Activated gamma-delta T cell (primary cell): ENCODE measurements at places on chromosomes 11 and 22.

DNA sequence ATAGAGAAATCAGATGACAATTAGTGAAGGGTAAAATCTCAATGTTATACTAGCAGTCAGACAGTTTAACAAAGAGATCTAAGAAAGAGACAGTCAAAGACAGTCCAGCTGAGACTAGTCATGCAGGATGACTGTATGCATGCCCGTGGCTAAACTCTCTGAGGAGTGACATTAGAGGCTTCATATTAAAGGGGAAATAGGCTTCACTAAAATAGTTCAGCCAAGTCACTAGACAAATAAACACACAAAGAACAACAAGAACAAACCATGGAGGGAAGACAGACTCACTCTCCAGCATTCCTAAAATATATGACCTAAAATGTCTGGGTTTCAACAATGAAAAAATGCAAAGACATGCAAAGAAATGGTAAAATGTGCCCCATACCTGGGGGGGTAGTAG lies 18.6 kb upstream of the APLNR start:
- no peak for DNase-seq

DNA sequence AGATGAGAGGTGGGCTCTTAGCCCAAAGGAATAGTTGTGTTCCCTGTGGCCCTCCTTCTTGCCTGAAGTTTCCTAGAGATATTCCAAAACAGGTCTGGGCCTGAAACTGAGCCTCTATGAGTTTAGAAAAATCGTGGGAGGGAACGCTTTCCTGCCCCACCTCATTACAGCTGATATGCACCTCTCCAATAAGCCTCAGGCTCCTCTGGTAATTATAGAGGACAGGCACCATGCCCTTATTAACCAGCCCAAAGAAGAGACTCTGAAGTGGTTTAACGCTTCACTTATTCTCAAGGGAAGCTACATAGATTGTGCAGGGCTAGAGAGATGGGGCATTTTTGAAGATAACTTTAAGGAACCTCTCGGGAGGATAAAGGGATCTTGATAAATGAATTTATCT lies 3.4 kb upstream of the MPZL2 start:
- DNase-seq: no peak

- no peak for DNase-seq
Observed at GRCh38 chr11:117002639-117003299, 95.5 kb downstream of the SIK3 start.

DNA sequence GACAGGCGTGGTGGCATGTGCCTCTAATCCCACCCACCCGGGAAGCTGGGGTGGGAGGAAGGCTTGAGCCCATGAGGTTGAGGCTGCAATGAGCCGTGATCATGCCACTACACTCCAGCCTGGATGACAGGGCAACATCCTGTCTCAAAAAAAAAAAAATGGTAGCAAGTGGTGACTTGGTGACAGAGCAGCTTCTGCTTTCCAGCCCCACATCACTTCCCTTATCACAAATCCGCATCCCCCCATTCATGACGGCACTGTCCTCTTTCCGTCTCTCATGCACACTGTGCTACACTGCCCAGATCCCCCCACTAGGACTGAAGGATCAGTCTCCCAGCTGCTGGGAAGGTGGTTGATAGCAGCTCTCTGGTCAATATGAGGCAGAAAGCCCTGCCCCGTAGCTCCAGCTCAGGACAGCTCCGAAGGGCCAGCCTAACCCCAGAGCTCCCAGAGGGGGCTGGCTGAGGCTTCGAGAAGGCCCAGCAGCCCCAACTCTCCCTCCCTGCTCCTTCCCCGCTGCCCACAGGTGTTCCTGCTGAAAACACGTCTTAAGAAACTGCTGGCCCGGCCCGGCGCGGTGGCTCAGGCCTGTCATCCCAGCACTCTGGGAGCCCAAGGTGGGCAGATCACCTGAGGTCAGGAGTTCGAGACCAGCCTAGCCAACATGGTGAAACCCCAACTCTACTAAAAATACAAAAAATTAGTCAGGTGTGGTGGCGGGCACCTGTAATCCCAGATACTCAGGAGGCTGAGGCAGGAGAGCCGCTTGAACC lies 15.9 kb downstream of the PGA5 start:
- DNase-seq: no peak

- no peak for DNase-seq
Observed at GRCh38 chr22:31044262-31044861, 36.8 kb upstream of the SMTN start.

- no peak for DNase-seq
Observed at GRCh38 chr11:65206901-65207300, 25.2 kb downstream of the CAPN1 start.

GRCh38 chr11:134846328-134847082 lies 434.5 kb upstream of the B3GAT1 start:
- no peak for DNase-seq

- no peak for DNase-seq
Observed at GRCh38 chr11:120645639-120646038, 134.1 kb downstream of the GRIK4 start.

- no peak for DNase-seq
Observed at GRCh38 chr11:85941380-85941973, 86.3 kb downstream of the CCDC83 start.

- no peak for DNase-seq
Observed at GRCh38 chr11:1389932-1390568, at the start of gene BRSK2. Gene BRSK2, plus strand, starts transcription at chr11:1389934. Its CDS starts 351 bp downstream, at chr11:1390285.

DNA sequence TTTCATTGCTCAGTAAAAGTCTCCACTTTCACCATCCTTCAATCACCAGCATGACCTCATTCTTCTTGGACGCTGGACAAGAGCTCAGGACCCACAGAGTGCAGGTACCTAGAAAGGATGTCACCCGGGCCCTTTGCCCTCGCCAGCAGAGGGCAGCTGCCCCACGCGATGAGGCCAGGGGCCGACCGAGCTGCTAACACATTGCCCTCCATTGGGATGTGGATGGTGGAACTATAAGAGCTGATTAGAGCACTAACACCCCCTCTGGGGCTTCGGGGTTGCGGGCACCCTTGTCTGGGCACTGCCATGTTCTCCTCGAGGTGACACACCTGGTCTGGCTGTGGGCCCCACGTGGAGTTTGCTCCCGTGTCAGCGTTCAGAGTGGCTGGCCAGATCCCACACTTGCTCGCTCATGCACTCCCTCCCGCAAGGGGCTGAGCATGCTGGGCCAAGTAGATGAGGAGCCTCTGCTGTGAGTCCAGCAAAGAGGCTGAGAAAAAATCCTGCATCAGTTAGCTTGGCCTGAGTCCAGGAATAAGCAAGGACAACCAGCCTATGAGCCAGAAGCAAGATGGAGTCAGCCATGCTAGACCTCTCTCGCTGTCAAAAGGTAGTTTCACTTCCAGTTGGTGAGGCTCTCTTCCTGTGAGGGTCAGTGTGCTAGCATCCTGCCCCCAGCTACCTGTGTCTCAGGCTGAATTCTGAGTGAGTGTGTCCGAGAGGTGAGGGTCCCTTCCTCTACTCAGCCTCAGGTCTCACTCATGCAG lies 9.8 kb downstream of the KRTAP5-6 start:
- no peak for DNase-seq

GRCh38 chr22:23183061-23183698 lies 2.9 kb downstream of the BCR start:
- no peak for DNase-seq

DNA sequence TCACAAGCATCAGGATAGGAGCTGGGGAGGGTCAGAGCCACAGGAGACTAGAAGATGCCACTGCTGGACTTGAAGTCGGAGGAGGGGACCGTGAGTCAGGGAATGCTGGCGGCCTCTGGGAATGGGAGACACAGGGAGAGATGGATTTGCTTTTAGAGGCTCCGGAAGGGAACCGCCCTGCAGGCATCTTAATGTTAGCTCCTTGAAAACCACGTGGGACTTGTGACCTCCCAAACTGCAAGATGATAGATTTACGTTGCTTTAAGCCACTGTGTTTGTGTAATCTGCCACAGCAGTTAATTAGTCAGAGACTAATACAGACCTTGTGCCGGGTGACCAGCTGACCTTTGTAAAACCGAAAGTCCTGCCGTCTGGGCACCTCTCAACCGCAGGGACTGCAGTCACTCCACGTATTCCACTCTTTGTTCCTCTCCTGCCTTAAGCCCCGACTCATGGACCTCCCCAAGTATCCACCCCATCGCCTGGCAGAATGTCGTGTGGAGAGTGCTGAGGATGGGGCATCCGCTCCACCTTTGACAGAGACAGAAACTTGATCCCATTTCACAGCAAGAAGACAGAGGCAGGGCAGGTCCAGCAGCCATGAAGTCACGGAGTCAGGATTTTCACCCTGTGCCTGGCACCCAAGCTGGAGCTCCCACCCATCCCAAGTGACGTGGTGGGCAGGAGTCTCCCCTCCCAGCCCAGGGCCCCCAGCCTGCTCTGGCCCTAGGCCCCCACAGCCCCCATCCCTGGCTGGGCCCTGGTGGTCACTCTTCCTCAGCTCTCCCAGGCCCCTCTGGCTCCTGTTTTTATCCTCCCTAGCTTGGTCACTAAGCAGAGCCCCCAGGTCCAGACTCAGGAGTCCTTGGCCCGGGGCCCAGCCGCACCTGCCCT lies 19.4 kb upstream of the CTSD start:
- DNase-seq: no peak

GRCh38 chr11:125188021-125188420 lies 23.5 kb downstream of the PKNOX2 start:
- DNase-seq: no peak

DNA sequence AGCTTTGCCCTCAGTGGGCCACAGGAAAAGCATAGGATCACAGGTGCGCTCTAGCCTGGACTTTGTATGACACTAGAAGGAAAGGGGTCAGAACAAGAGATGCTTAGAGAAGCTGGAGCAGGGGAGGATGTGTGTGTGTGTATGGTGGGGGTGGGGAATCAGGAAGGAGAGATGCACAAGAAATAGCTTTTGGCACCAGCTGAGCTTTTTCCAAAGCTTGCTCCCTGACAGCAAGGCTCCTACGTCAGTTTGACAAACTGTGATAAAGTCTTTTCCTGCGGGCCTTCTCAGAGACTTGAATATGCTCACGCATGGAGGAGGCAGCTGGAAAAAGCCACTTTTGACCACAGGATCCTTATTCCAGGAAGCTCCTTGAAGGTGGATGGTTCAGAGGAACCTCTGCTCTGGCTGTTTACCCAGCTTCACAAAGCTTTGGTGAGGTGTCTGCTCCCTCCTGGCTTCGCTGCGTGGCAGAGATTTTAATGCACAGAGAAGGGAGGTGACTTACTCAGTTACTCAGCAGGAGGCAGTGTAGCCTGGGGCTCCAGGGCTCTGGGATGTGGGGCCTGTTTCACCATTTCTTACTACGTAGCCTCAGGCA lies 3.9 kb downstream of the CDC42EP1 start:
- no peak for DNase-seq

- no peak for DNase-seq
Observed at GRCh38 chr22:25002241-25002985, 49.9 kb downstream of the KIAA1671 start.

GRCh38 chr11:113531083-113531482 lies 55.9 kb upstream of the DRD2 start:
- no peak for DNase-seq

DNA sequence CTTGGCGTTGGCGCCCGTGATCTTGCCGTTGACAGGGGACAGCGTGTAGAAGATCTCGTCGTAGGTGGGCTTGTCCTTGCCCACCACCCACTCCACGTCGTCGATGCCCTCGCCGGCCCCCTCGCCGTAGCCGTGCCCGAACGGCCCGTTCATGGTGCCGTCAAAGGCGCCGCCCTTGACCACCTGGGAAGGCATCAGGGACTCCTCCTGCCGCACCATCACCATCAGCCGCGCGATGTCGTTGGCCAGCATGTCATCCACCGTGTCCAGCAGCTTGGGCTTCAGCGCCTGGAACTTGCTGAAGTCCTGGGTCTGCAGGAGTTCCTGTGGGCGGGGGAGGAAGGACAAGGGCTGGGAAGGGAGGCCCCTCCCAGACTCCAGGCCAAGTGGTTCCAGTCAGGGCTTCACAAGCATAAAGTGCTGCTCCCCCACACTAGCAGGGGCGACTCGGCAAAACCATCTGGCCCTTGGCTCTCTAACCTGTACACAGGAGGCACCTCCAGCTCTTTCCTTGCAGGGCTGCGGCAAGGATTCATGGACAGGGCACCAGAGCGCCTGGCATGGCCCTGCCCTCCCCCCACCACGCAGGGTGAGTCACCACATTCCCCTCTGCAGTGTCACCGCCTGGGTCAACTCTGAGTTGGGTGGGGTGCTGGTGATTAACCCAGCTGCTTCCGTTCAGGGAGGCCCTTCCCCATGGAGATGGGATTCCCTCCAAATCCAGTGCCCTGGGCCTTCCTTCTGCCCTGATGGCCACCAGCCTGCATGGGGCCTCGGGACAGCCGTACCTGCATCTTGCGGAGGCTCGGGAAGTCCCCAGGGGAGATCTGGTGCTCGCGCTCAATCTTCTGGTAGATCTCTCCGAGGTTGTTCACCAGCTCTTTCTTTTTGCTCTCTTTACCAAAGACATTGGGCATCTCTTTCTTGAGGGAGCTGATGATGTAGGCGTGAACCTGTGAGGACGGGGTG lies 10.4 kb upstream of the CDC42BPG start:
- no peak for DNase-seq

GRCh38 chr11:128790196-128790595 lies 76.9 kb downstream of the KCNJ1 start:
- no peak for DNase-seq

DNA sequence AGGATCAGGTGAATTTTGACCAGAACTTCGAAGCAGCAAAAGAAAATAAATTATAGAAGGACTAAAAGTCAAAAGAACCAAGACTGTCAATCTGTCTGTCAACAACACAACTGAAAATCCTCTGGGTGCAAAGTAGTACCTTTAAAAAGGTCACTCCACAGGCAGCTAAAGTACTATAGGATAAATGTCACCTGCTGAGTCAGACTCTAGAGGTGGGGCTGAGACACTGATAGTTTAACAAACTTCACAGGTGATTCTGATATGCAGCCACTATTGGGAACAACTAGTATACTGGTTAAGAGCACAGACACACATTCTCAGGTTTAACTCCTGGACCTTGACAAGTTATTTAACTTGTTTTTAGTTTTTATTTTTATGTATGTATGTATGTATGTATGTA lies 107.3 kb downstream of the FCHSD2 start:
- no peak for DNase-seq

DNA sequence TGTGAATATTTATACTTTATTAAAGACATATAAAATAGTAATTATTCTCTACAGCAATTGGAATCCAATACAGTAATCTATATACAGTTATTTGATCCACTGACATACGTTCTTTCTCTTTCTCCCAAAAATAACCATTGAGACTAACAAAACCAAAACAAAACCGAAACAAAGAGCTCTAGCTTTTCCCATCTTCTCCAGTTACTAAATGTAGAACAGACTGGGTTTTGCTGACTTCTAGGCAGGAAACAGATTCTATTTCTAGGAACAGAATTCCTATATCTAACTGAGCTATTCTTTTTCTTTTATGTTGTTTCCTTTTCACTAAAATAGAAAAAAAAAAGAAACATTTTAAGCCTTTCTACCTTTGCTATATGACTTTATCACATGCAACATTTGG lies 80.1 kb downstream of the PACS1 start:
- DNase-seq: no peak

GRCh38 chr11:79352349-79352703 lies 88.5 kb downstream of the TENM4 start:
- DNase-seq: no peak

- DNase-seq: no peak
Observed at GRCh38 chr11:7520981-7521487, 7.2 kb downstream of the PPFIBP2 start.

- no peak for DNase-seq
Observed at GRCh38 chr11:92332986-92333385, 108.4 kb downstream of the FAT3 start.

GRCh38 chr11:101127699-101128570 lies 1.7 kb downstream of the PGR start:
- DNase-seq: peak; percentile 2

- no peak for DNase-seq
Observed at GRCh38 chr22:46040471-46041465, 63.8 kb upstream of the WNT7B start.

GRCh38 chr22:20384865-20385264 lies 9.1 kb upstream of the ZNF74 start:
- no peak for DNase-seq
